ENCODE measurements at places on chromosomes 6 and 20.

- no peak for DNase-seq
Measured at GRCh38 chr6:126017668-126018067, 31.3 kb downstream of the TRMT11 start.

DNA sequence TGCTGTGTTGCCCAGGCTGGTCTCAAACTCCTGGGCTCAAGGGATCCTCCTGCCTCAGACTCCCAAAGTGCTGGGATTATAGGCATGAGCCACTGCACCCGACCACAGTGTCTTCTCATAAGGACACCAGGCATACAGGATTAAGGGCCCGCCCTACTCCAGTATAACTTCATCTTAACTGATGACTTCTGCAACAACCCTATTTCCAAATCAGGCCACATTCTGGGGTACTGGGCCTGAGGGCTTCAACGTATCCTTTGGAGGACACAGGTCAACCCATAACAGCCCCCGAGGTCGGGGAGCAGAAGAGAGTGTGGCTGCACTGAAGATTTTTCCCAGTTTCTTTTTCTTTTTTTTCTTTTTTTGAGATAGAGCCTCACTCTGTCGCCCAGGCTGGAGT is 39.7 kb downstream of the SUN5 start:
- DNase-seq, result no peak

GRCh38 chr6:14851281-14851680 is 394.6 kb upstream of the JARID2 start:
- no peak for DNase-seq

GRCh38 chr6:22078288-22078687 is 218.5 kb downstream of the PRL start:
- no peak for DNase-seq

DNA sequence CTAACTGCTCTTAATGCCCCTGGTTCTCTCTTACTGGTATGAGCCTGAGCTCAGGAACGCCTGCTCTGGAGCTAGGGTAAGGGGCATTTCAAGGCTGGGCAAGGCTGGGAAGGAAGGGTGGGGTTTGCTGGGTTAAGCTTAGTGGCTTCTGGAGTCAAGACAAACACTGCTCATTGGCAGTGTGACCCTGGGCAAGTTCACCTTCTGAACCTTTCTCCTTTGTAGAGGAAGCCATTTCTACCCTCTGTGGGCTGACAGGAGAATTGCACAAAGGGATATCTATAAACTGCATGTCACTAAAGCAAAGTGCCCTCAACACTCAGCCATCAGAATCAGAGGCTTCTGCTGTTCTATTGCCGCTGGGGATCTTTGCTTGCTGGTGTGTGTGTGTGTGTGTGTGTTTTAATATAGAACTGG is 20.3 kb upstream of the LRRN4 start:
- DNase-seq, result no peak

DNA sequence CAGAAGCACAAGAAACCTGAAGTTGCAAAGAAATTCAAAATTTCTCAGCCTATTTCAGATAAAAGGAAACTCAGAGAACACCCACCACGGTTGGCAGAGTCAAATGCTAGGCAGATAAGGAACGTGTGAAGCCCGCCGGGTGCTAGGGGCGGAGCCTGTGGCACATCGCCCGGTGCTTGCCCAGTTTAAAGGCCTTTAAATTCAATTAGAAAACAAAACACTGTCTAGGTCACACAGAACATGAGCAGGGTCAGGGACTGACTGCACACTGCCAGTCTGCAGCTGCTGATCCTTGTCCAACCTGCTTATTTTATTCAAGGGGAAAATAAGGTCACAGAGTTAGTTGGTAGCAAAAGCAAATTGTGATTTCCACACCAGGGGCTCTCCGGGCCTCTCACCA is 75.8 kb downstream of the PSMG4 start:
- DNase-seq, result no peak

DNA sequence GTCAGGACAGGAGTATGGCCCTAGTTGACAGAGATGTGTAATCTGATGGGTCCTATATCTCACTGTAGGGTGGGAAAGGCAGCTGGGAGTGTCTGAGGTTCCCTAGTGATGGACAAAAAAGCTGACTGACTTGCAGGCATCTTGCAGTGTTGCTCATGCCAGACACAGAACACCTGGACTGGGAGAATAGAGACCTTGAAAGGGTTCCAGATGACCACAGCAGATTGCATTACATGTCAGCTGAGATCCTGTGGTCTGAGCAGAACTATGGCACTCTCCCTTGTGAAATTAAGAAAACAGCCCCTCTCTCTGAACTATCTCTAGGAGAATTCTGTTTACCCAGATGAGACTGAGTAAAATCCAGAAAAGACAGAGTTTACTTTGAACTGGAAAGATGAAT is 212.6 kb upstream of the MAN1A1 start:
- DNase-seq, result peak; percentile 20

GRCh38 chr6:8321671-8322404 is 113.5 kb downstream of the SLC35B3 start:
- DNase-seq, result no peak

DNA sequence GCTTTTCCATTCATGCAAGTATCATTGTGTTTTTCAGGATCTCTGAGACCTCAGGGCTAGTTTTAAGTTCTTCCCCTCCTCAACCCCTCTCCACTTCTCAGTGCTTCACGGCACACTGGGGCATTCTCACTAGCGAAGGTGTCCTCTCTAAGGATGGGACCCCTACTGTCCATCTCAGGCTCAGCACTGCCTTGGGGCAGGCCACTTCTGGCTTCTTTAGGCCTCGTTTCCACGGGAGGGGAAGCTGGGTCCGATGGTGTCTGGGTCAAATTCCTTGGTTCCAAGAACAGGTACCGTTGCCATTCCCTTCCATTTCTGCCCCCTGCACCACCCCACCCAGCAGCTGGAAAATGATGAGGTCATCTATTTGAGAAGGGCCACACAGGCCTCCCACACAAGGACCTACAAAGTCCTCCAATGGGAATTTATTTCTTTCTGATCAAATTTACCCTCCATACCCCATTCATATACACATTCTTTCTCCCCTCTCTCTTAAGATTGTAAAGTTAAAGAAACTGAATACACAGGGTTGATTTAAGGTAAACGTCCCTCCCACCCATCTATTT is 17.2 kb downstream of the GNAS start:
- no peak for DNase-seq

DNA sequence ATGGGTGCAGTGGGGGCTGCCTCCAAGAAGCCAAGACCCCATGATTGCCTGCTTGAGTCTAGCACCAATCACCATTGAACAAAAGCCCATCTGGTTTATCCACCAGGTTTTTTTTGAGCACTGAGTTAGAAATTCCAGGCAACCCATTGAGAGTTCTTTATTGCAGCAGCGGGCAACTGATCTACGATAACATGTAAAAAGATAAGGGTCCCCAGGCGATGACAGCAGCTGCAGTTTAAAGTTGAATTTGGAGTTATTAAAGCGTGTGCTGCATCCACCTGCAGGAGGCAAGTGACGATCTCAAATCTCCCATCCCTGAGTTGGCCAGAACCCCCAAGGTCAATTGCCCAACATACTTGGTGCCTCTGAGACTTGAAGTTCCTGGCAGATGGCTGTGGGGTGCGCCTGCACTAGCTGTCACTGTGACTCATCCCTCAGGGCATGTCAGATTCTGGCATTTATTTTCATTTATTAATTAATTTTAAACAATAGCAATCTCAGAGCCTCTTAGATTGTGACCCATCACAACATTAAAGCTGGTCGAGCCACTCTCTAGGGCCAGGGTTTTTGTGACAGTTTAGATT is 290.4 kb upstream of the SULF2 start:
- no peak for DNase-seq

DNA sequence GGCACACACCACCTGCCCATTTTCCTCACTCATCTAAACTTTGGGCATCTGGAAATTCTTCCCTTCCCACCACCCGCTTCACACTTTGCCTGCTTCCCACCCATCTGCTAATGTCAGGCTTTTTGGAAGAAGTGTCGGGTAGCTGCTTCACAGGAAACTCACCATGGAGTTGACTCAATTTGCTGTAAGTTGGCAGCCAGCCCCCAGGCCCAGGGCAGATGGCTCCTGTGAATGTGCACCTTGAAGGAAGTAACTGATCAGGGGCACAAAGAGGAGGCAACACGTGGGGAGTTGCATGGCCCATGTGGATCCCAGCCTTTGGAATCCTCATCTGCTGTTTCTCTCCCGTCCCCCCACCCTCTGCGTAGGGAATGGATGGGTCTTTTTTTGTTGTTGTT is 87.3 kb downstream of the PPP1R14C start:
- no peak for DNase-seq

DNA sequence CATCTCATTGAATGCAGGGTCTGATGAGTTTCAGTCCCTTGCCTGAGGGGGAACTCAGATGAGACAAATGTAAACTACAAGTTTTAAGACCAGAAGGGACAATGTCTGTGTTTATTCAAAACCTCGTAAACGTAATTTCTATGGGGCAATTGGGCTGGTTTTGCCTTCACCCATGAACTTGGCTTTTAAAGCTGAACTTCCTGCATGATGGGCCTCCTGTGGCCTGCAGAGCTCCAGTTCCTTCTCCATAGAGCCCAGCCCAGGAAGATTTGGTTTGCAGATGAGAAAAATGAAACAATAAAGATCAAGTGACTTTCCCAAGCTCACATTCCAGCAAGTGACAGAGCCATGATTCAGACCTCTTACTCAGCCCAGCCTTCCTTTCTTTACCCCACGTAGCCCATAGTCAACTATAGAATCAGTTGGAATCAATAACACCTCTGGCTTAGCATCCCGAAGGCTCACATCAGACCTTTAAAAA is 612.3 kb downstream of the UTRN start:
- DNase-seq, result peak; percentile 96

- DNase-seq, result no peak
Measured at GRCh38 chr20:47489448-47489872, 12.2 kb upstream of the NCOA3 start.

GRCh38 chr6:41796474-41796873 is 9.0 kb downstream of the TOMM6 start:
- DNase-seq, result no peak

DNA sequence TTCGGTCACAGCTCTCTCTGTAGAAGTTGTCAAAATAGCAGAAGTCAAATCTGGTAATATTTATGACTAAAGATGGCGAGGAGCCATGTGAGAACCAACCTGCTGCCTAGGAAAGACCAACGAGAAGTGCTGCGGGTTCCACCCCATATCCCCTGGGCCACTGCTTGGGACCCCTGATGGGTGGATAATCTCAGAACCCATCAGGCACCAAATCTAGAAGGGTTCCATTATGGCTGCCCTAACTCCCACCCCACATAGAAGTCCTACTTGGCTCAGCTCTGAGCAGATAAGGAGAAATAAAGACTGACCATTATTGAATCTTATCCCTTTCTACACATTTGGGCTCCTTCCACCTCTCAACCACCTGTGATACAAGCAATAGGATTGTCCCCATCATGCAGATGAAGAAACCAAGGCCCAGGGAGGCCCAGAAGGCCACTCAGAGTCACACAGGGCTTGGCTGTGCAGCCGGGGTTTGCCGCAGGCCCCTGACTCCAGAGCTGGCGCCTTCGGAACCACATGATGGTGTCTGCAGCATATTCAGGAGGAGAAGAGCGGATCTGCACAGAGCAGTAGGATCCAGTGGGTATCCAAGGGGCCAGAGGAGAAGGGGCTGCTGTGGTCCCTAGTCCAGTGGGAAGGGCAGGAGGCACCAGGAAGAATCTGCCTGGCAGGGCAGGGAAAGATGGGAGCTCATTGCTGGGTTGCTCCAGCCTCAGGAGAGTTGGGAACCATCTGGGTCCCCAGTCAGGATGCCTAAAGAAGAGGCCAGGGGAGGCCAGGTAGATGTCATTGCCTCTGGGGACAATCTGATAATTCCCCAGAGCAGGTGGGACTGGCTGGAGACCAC is 9.6 kb upstream of the PCMTD2 start:
- no peak for DNase-seq

DNA sequence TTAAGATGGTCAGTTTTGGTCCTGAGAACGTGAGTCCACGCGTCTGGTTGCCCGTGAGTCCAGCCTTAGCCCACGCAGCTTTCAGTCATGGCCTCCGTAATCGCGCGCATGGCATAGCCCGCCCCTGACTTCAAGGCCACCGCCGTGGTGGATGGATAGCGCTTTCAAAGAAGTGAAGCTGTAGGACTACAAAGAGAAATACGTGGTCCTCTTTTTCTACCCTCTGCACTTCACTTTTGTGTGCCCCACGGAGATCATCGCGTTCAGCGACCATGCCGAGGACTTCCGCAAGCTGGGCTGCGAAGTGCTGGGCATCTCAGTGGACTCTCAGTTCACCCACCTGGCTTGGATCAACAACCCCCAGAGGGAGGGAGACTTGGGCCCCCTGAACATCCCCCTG is 142.0 kb upstream of the MCHR2 start:
- no peak for DNase-seq

- DNase-seq, result no peak
Measured at GRCh38 chr20:62448038-62448437, 20.7 kb upstream of the RBBP8NL start.

DNA sequence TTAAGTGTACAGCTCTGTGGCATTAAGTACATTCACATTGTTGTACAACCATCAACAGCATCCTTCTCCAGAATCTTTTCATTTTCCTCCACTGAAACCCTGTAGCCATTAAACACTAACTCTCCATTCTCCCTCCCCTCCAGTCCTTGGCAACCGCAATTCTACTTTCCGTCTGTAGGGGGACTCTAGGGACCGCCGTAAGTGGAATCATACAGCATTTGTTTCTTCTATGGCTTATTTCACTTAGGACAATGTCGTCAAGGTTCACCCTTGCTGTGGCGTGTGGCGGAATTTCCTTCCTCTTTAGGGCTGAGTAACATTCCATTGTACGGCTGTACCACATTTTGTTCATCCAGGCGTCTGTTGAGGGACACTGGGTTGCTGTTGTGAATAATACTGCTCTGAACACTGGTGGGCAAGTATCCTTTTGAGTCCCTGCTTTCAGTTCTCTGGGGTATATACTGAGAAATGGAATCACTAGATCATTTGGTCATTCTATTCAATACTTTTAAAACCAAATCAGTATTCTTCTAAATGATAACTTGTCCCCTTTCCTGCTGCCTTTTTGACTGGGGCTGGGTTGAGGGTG is 50.7 kb downstream of the PPP1R3G start:
- DNase-seq, result peak; percentile 40

DNA sequence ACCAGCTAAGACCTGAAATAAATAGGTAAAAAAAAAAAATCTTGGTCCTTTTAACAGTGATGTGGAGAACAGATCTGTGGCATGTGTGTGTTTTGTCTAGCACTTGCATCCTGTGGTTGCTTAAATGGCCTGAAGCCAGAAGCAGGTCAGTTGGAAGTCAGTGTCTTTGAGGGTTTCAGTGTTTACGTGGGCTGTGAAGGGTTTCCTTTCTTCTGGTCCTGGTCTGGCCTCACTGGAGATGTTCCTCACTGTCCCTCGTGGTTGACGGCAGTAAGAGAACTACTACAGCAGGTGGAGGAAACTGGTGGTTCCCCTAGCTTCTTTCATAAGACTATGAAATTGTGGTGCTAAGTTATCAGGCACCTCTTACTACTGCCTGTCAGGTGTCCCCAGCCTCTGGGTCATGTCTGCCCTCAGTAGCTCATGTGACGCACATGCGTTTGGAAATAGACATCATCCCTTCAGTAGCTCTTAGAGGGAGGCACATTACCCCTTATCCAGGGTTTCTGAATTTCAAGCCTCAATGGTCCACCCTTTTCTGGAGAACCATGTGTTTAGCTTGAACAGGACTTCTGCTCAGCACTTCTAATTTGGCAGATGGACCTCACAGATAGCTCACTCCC is 59.4 kb upstream of the SCP2D1 start:
- no peak for DNase-seq

GRCh38 chr6:40755046-40755681 is 168.0 kb upstream of the LRFN2 start:
- DNase-seq, result no peak

- peak; percentile 59 for DNase-seq
Measured at GRCh38 chr6:80544555-80544954, 438.1 kb downstream of the BCKDHB start.
